ENCODE measurements at places on chromosomes 12 and 14. TPM values are rescaled to one million over a fixed set of nuclear protein-coding genes. Genes with fewer than 3 reads are reported as not detected.

- DNase-seq = no peak
Observed at GRCh38 chr12:630656-631632, 32.3 kb downstream of the NINJ2 start.

DNA sequence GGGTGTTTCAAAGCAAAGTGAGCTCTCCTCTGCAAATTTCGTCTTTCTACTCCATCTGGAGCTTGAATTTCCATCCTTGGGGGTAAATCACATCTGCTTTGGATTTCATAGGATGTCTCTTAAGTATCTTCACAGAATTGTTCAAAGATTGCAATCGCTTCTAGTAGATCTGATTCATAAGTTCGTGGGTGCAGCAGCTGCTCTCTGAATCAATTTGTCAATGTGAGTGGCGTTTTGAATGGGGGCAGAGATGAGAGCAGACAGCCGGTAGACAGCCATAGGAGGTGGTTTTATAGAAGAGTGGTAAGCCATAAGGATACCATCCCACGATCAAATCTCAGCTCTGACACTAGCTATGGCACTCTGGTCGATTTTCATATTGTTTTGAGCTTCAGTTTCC lies 146.0 kb upstream of the RPH3A start:
- DNase-seq = no peak

DNA sequence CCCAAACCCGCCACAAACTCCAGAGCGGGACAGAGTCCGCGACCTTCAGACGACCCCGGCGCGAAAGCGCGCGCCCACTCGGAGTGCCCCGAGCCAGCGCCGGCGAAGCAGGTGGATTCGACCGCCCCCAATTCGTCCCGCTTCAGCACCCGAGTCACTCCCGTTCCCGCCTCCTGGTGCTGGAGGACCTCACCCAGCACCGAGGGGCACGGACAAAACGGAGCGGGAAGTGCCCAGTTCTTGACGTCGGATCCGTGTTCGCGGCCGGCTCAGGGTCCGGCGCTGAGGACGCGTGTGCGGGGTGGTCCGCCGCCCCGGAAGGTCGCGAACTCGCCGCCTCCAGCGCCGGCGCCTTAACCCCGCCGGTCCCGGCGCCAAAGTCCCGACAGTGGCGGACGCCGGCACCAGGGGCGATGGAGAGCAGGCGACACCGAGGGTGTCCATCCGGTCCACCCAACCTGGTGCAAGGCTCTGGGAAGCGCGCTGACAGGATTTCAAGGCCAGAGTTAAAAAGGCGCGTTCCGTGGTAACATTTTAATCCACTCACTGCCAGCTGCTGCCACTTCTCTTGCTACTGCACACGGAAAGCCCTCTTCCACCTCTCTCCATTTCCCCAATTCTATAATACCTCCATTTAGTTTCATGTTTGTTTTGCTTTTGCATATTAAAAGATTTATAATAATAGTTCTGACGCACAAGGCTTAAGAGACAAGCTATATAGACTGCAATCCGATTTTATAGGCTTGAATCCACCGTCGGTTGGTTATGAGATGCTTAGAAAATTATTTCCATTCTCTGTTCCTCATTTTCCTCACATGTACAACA lies 240.0 kb upstream of the CPNE8 start:
- DNase-seq = peak; percentile 25

DNA sequence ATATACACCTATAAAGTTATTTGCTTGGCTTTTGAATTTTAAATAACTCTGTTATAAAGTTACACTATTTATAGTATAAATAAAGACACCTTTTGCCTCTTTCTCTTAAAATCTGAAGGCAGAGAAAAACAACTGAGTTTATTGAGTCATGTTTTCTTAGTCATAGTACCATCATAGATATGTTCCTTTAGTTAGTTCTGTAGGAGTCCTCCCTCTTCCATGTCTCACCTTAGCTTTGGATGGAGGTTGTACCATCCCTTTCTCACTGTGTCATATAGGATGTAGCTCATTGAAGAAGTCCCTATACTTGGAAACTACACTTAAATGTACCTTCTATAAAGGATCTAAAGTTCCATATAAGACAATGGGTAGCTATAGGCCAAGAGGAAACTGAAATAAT lies 39.7 kb upstream of the TSPAN8 start:
- DNase-seq = no peak

DNA sequence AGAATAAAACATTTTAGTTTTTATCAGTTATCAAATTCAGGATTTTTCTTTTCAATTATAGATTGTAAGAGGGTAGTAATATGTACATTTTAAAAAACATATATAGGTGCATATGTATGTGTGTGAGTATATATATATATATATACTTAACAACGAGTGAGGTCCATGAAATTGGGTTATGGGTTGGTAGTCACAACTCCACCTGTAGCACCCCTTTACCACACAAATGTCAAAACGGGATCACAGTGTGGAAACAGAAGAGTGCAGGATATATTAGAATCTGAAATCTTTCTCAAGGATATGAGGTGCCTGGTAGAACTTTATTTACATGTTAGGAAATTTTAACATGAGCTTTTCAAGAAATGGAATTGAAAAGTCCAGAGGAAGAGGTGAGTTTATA lies 31.3 kb downstream of the MIA2 start:
- peak; percentile 62 for DNase-seq

DNA sequence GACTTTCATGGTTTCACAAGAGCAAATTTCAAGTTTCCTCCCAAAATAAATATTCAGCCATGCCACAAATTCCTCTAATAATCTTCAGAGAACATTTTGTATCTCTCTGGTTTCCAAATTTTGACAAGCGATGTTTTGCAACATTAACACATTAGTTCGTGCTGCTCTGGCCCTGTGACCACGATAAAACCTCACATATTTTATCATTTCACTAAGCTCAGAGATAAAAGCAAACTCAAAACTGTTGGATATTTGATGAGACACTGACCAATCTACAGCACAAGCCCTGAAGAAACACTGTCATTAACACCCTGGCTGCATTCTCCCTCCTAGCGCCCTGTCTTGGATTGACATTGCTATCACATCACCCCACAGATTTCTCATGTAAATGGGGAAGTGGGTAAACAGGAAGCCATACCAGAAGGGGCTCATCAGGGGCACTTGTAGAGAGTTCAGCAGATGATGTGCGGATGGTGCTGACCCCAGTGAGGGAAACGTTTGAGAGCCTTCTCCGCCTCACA lies 264.3 kb downstream of the PRKD1 start:
- DNase-seq = peak; percentile 11

GRCh38 chr12:53207042-53207441 lies at the start of gene ITGB7:
TSS of gene ITGB7 (minus strand) at chr12:53207251. CDS start at chr12:53200443, 6,808 bp downstream.
- no peak for DNase-seq

DNA sequence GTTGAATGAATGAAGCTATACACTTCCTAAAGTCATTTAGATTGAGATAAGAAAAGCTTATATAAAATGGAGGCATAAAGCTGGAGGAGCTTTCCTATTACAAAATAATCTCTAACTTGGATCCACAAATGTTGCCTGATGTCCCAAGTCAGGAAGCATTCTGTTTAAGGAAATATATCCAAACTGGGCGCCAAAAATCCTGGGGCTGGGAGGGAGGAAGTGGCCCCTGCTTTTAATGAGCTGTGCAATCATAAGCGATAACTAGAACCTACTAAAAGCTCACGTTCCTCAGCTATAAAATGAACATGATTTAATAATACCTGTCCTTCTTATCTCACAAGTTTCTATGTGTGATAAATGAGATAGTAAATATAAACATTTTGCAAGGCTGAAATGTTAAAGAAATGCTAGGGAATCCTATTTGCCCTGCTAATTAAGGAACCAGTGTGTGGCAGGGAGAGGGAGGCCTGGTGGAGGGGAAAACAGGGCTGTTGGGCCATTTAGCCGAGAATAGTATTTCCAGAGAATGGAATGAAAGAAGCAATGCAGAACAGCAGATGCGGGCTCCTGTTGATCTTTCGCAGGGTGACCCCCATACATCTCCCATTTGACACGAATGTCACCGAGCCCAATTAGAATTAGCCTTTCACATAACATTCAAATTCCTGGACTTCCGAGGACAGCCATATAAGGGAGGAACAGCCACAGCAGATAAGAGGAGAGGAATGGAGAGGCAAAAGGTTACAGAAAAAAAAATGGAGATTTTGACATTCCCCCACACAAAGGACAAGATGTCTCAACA lies 25.9 kb downstream of the DUSP6 start:
- no peak for DNase-seq

- DNase-seq = no peak
Observed at GRCh38 chr12:21987755-21988154, 46.5 kb upstream of the ABCC9 start.

DNA sequence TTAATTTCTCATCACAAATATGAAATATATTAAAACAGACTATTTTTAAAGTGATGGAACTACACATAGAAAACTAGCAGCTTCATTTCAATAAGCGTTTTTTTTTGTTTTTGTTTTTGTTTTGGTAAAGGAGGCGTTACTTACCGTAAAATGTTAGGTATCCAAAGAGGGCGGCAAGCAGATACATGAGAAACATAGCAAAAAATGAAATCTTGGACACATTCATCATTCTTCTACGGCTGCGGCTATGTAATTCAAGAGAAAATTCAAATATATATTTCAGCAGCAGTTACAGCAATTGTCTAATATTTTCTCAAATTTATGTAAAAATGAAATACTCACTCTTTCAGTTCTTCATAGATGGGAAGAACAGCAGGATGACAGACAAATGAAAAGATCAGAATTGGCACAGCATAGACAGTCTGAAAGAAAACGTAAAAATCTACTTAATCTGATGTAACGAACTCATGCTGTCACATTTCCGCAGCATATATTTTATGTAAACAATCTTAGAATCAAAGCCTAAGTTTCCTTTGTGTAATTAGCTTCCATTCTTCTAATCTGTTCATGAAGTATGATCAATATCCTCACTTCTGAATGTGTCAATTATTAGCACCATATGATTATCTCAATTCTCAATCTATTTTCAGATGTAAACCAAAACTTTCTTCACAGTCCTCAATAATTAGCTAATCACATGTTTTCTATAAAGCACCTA lies 8.8 kb downstream of the SLC38A2 start:
- DNase-seq = no peak

- DNase-seq = peak; percentile 33
Observed at GRCh38 chr12:21815306-21816062, 41.0 kb upstream of the KCNJ8 start.

DNA sequence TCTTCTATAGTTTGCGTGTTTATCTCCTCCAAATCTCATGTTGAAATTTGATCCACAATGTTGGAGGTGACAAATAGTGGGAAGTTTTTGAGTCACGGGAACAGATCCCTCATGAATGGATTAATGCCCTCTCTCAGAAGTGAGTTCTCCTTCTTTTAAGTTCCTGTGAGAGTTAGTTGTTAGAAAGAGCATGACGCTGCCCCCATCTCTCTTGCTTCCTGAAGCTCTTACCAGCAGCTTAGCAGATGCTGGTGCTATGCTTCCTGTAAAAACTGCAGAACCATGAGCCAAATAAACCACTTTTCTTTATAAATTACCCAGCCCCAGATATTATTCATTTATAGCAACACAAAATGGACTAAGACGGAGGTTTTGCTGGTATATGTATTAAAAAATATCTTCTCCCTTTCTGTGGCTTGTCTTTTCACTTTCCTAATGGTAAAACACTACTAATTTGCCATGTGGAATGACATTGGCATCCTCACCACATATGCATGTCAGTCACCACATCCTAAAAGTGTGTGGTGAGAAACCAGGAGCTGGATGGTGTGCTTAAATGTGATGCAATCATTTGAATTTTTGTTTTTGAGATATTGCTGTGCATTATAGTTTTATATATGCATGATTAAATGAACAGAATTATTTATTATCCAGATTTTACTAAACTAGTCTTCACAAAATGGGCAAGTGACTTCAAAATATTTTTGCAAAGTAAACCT lies 449.3 kb downstream of the ADAMTS20 start:
- no peak for DNase-seq

DNA sequence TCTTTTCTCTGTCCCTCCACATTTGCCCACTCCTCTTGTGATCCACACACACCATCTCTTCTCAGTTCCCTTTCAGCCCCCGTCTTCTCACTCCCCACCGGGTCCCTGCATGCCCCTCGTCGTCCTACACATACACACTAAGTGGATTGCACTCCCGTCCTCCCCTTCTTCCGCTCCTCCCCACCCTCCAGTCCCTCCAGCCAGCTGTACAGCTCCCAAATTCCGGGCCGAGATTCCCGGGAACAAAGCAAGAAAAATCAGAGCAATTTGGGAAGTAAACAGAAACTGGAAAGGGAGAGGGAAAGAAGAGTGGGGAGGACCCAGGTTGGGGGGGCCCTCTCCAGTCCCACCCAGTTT lies 282 bp upstream of the IGFBP6 start:
- peak; percentile 73 for DNase-seq

DNA sequence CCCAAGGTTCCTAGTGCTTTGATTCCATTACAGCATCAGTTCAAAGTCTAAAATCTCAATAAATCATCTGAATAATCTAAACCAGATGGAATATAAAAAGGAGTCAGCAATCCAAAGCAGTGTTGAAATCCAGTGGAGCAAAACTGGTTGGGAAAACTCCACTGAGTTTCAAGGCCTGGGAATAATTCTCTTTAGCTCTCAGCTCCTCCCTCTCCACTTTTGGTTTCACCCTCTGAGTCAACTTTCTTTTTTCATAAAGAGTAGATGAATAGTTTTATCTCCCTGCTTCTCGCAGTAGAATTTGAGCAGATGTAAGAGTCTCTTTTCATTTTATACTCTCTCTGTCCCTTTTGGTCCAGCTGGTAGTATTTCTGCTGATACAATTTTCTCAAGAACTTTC lies 338.6 kb downstream of the APAF1 start:
- peak; percentile 29 for DNase-seq

DNA sequence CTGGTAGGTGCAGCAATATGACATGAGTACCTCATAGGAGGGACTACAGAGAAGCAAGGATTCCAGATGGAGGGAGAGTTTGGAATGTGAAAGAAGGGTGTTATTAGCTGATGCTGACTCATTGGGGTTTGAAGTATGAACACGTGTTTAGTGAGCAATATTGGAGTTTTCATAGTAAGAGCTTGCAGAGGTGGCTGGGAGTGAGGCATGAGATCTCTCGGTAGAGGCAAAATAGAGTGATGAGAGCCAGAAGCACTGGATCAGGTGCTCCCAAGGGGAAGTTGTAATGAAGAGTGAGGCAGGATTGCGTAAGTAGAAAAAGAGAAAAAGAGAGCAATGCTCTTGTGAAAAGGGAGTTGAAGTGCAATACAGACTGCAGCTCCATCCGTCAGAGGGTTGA lies 42.1 kb downstream of the MGST1 start:
- peak; percentile 80 for DNase-seq

GLIPR1L1 gene
- not detected for total RNA-seq

RHEBL1 gene
- 0.25 TPM for total RNA-seq

TAS2R42 gene
- total RNA-seq = not detected

ACSM4 gene
- total RNA-seq = not detected

ZNF84 gene
- 26.7 TPM for total RNA-seq

SPX gene
- 0.54 TPM for total RNA-seq

AMDHD1 gene
- total RNA-seq = 0.63 TPM

SYNDIG1L gene
- not detected for total RNA-seq

Data from fibroblast of the aortic adventitia (primary cell).